ENCODE measurements at places on chromosomes 2 and 18.

DNA sequence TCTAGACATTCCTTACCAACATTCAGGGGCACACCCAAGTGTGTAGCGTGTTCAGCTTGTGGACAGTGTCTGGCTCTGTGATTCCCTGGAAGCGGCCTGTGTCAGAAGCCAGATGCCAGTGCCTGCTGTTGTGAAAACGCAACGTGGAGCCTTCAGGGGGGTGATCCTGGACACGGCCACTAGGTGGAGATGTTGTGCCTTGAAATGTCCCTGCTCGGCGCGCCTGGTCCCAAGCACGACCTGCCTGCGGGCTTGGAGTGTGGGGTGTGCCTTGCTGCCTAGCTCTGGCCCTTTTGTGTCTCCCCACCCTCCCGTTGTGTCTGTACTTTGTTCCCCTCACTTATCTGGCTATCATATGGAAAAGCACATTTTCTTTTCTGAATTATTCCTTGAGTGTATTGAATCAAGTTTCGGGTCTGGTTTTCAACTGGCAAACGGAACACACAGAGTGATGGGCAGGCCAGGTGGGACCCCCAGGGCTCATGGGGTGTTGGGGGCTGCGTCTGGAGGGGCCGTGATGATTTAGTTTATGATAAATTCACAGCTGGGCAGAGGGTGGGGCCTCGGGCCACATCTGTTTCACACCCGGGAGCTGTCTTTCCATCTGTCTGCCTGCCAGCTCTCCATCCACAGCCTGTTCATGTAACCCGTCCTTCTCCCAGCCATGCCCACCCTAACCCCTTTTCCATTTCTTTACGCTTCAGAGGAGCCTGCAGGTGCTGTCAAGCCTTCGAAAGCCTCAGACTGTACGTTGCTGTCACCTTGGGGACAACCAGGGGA, 95.5 kb downstream of the DYSF start:
- DNase-seq: peak; percentile 40

DNA sequence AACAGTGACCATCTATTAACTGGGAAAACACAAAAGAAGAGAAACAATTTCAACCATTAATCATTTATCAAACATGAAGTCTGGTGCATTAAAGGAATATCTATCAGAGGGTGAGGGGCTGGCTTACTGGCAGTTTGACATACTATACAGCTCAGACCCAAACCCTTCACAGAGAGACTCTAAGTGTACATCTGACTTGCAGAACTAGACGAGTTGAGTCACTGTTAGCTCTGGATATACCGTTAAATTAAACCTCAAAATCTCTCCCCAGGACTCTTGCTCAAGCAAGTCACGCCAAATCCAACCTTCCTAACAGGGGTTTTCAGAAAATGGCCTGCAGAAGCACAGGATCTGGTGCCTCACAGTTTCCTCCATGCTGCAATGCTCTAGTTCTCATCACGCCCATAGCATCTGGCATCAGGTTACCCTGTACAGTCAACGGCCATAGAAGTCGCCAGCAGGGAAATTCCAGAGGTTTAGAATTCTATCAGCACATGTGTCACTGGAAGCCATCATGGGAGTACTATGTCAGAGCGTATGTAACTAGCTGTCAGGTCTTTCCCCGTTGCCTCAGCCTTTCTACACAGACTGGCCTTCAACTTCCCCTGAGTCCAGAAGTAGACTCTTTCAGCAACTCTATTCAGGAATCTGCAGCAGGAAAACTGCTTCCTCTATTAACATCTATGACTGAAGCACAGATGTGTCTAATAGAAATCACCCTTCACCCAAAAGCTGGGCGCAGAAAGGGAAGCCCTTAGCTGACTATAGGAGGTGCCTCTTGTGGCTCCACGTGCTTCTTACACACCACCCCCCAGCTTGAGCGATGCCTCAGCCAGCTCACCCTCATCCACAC, 9.3 kb downstream of the TGOLN2 start:
- DNase-seq: no peak

- DNase-seq: no peak
Observed at GRCh38 chr18:21300908-21301200, 58.8 kb downstream of the GREB1L start.

DNA sequence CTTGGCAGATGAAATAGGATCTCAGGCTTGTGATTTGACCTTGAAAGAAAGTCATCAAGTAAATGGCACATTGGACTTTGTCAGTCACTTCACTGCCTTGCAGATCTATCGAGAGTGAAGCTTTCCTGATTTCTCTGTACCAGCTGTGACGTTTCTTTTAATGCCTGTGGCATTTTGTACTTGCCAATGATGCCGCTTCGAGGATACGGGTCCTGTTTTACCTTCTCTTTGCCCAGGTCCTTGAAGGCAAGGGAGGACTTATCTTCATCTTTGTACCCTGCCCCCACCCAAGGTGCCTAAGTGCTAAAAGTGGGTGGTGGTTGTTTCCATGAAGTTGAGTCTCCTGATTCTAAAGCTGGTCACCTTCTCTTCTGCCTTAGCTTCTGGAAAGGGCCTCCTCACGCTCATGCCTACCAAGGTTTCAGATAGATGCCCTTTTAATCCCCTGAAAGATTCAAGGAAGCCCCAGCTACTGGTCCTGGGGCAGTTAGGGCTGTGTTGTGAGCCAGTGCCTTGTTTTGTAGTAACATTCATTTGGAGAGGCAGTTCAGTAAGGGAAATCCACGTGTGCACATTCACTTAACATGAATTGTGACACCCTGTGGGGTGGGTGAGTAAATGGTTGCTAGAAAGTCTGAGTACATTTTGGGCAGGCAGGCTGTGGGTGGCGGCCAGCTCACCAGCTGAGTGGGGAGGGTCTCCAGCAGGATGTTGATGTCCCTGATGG, 6.1 kb downstream of the LBH start:
- DNase-seq: no peak

DNA sequence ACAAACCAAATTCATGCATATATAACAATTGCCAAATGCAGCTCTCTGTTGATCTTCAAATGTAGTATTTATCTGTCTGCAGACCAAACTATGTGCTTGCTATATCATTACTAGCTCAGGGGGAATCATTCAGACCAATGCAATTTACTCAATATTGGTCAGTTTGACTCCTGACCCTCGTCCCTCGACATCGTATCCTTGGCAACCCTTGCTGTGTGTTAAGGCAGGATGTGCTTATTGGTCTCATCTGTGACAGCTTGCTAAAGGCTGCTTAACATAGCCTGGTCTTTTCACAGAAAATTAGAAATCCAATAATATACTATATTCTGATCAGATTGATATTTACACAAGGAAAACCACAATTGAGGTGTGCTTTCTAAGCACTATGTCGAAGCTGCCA, 747.1 kb downstream of the GALR1 start:
- DNase-seq: no peak

DNA sequence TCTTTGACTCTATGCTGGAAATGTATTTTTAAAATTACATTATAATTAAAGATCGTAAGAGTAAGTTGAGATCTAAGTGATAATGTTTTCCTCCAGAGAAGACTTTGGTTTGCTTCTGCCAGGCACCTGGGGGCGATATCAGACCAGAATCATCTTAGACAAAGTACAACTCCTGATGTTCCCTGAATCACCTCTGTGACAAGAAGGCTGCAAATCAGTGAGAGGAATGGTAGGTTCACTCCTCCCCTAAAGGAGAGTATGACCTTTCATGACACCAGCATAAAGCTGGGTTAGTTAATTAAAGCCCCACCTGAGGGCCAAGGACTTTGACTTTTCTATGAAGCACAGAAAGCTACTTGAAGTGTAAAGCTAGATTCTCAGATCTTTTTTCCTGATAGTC, 114.4 kb upstream of the DTNA start:
- DNase-seq: no peak
